ENCODE measurements at places on chromosomes 5 and 9. TPM values are rescaled to one million over a fixed set of nuclear protein-coding genes. Genes with fewer than 3 reads are reported as not detected.
A peak's percentile ranks its signal among the peaks of the same experiment; 100 is the strongest.

DNA sequence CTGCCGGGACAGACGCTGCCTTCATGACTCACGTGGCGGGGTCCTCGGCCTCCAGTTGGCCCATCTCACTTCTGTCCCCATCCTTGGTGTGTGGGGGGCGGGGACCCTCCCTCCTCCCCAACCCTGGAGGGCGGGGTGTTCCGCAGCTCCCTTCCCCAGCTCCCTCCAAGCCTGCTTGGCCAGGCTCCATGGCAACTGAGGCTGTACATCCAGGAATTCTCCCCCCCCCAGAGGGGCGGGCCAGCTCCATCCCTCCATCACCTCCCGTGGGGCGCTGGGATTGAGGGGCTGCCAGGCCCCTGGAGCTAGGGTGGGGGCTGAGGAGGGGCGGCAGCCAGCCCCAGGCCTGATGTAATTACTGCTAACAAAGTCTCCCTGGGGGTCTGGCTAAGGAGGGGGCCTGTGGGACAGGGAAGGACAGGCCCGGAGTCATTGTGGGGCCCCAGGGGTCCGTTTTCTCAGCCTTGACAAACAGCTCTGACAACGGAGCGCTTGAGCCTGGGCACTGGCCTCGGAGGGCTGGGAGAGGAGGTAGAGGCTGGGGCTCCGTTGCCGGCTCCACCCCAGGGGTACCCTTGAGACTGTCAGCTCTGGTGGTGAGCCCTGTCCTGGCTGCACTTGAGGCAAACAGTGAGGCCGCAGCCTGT lies 8.0 kb downstream of the DIPK1B start:
- H3K4me1 ChIP-seq = peaks cover 37% of the 10 kb centered on the region
- peaks cover 47% of the 10 kb centered on the region for H3K36me3 ChIP-seq
- peak overlapping the region; percentile 59 for H3K27ac ChIP-seq
- peak; percentile 95 for DNase-seq

GRCh38 chr9:134313470-134313869 lies 12.8 kb upstream of the RXRA start:
- no peak for DNase-seq
- peaks cover 17% of the 10 kb centered on the region for H3K27me3 ChIP-seq
- peaks cover 21% of the 10 kb centered on the region for H3K4me1 ChIP-seq
- H3K4me3 ChIP-seq = no peak overlapping the region
- H3K36me3 ChIP-seq = no peaks in the 10 kb centered on the region

GRCh38 chr5:29169886-29170285 lies 2023.6 kb upstream of the CDH6 start:
- no peaks in the 10 kb centered on the region for H3K4me1 ChIP-seq
- H3K36me3 ChIP-seq = no peaks in the 10 kb centered on the region
- no peak overlapping the region for H3K4me3 ChIP-seq

DNA sequence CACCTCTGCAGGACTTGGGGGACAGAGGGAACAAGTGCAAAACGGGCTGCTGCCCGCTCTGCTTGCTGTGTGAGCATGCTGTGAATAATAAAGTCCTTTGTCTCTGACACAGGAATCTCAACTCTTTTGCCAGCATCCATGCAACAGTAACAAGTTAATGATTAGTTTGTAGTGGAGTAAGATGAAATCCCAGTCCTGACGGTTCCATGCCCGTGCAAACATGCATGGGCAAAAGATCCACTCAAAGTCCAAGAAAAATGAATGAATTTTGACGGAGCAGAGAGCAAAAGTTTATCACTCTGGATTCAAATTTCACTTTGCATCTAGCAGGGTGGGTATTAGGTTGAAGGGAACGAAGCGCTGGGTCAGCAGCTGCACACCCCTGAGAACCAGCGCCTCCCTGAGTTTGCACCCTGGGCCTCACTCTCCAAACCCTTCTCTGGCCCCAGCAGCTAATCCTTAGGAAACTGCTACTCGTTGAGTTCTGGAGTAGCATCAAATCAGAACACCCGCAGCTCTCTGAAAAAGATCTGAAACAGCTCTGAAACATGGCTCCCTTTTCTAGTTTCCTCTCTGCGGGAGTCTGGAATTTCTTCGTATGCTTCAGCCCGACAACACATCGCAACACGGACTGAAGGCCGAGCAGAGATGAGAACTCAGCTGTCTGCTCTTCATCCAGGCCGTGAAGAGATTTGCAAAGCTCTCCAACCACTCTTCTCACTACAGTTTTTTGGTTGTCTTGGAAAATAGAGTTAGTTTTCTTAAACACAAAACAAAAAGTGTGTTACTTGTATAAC lies 45.6 kb upstream of the RUFY1 start:
- no peaks in the 10 kb centered on the region for H3K36me3 ChIP-seq
- H3K27ac ChIP-seq = no peak overlapping the region
- H3K4me1 ChIP-seq = no peaks in the 10 kb centered on the region
- H3K4me3 ChIP-seq = no peak overlapping the region
- no peaks in the 10 kb centered on the region for H3K27me3 ChIP-seq

- H3K27ac ChIP-seq = no peak overlapping the region
- DNase-seq = no peak
- no peaks in the 10 kb centered on the region for H3K36me3 ChIP-seq
- no peak overlapping the region for H3K4me3 ChIP-seq
- H3K27me3 ChIP-seq = no peaks in the 10 kb centered on the region
- H3K4me1 ChIP-seq = no peaks in the 10 kb centered on the region
Measured at GRCh38 chr5:144060598-144060997, 109.9 kb downstream of the YIPF5 start.

Gene CCL28
- total RNA-seq = 0.22 TPM

Gene PIP5KL1
- total RNA-seq = 0.49 TPM

Gene PCDHGB3
- total RNA-seq = 1.7 TPM

Gene OBP2A
- not detected for total RNA-seq

Gene ZNF462
- 18.8 TPM for total RNA-seq
